ENCODE measurements at places on chromosomes 3 and 15.

GRCh38 chr3:133901847-133902246, 6.2 kb upstream of the RAB6B start:
- no peak for DNase-seq

DNA sequence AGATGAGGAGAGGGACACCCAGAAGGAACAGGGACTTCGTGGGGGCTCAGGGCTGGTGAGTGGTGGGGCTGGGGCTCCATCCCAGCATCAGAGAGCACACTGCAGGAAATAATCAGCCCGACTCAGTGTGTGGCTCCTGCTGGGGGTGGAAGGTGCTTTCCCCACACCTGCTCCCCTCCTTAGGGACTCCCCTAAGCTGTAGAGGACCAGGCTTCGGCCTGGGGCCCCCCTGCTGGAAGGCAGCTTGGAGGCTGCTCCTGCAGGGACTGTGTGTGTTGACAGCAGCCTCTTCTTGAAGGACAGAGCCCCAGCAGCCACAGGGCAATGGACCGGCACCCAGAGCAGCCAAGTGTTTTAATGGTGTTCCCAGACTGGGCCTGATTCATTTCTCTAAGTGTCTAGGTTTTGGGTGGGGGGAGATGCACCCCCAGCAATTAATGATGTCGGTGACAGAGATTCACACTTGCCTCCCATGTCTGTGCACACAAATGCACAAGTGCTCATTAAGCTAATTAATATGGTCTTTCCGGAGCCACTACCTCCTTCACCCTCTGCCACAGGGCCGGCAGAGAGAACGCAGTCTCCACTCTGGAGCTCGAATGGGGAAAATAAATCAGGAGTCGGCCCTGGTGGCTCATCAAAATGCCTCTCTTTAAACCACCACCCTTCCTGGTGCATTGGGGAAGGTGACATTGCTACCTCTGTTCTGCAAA, 16.9 kb upstream of the FGD5 start:
- DNase-seq, result no peak

GRCh38 chr15:94924057-94924456, 692.7 kb downstream of the MCTP2 start:
- DNase-seq, result no peak

- DNase-seq, result no peak
Measured at GRCh38 chr15:35166730-35167359, 81.8 kb upstream of the NANOGP8 start.

GRCh38 chr3:64093825-64094712, 70.8 kb upstream of the PSMD6 start:
- DNase-seq, result no peak

DNA sequence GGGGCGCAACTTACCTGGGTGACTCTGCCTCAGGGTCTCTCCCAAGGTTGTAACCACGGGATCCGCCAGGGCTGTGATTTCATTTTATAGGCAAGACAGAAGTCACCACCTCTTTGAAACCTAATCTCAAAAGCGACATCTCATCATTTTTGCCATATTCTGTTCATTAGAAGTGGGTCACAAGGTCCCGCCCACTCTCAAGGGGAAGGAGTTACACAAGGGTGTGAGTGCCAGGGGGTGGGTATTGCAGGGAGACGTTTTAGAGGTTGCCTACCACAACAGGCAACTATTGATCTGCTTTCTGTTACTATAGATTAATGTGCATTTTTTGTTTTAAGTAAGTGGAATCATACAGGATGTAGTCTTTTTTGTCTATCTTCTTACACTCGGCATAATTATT, 56.6 kb upstream of the ADPGK start:
- no peak for DNase-seq

GRCh38 chr15:40092256-40092978, 16.3 kb downstream of the BMF start:
- DNase-seq, result no peak

- no peak for DNase-seq
Measured at GRCh38 chr3:125186261-125186787, 26.2 kb downstream of the SLC12A8 start.

GRCh38 chr15:57589281-57589680, 2.4 kb upstream of the MYZAP start:
- no peak for DNase-seq

GRCh38 chr3:169879013-169879557, 9.3 kb upstream of the LRRC31 start:
- DNase-seq, result no peak

- no peak for DNase-seq
Measured at GRCh38 chr3:136994772-136995516, 37.2 kb downstream of the IL20RB start.

DNA sequence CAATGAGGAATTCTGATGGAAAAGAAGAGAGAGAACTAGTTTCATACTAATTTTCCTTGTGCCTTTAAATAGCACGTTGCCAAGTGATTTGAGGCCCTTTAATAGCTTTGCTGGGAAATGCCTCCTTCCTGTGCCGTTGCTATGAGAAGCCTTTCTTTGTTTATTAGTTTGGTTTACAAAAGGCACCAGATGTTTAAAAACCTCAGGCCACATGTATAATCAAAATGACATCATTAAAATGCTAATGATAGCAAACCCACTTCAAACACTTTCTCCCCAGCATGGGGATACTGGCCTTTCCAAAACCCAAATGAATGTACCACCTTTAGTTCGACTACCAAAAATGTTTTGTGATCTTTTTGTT, 50.0 kb upstream of the TBC1D23 start:
- no peak for DNase-seq

DNA sequence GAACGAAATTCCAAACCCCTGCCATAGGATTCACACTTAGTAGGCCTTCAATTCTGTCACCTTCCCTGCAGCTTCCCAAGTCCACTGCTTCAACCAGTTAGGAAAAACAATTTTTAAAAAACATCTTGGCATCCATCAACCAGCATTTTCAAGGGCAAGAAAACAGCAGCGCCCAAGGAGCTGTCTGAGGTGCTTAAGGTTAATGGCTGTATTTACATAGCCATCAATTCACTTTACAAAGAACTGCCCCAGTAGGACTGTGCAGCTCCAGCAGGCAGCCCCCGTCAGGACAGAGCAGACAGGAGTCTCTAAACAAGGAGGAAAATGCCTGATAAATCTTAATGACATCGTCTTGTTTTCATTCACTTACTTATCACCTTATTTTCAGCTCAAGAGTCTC, 13.3 kb downstream of the TAFA4 start:
- no peak for DNase-seq

DNA sequence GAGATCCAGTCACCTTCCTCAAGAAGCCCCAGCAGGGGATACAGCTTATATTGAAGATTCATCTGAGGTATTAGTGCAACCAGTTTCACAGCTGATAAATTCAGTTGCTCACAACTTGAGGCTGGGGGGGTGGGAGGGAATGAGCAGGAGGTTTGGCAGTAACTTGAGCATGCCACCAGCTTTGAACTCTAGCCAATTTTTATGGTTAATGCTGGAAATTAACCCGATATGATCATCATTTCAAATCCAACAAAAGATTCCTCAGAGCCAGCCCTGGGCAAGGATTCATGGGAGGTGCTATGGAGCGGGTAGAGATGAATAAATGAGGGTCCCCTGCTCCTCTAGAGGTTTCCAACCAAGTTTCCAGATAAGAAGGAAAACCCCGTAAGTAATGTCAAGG, 73.1 kb upstream of the HES1 start:
- DNase-seq, result no peak

DNA sequence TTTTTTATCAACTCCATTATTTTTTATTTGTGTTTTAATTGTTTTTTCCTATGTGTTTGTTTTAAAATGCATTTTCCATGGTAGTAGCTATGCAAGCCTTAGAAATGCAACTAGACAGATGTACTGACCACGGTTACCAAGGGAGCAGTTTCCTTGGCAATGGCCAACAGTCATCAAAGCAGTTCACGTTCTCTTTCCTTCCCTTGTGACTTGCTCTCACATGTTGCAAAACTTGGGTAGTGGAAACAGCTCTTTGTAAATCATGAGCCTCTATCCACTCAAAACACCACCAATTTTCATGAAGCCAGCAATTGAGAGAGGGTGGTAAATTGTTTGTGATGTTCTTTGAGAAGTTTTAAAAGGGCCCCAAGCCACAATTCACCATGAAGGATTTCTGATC, 499.4 kb upstream of the MDFIC2 start:
- DNase-seq, result no peak

- no peak for DNase-seq
Measured at GRCh38 chr15:87986776-87987175, 269.8 kb downstream of the NTRK3 start.

- DNase-seq, result no peak
Measured at GRCh38 chr15:66369773-66370651, 13.5 kb upstream of the TIPIN start.

- DNase-seq, result no peak
Measured at GRCh38 chr3:71591101-71591500, 7.6 kb upstream of the FOXP1 start.

DNA sequence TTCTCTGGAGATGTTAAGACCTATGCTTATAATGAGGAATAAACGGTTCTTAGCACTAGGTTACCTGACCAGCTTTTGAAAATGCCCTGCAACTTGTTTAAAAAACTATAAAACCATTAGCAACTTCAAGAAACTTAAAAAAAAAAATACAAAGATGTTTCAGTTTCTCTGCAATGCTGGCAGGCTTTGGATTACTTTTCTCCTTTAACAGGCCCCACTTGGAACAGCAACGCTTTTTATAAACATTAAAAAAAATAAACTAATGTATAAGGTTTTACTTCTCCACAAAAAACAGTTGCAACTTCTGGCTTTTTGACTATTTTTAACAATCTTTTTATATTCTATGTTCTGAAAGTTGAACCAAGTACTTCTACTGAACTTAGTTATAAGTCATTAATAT, 1006.7 kb downstream of the ROBO1 start:
- DNase-seq, result no peak

GRCh38 chr3:72009851-72010443, 225.0 kb upstream of the PROK2 start:
- DNase-seq, result no peak

DNA sequence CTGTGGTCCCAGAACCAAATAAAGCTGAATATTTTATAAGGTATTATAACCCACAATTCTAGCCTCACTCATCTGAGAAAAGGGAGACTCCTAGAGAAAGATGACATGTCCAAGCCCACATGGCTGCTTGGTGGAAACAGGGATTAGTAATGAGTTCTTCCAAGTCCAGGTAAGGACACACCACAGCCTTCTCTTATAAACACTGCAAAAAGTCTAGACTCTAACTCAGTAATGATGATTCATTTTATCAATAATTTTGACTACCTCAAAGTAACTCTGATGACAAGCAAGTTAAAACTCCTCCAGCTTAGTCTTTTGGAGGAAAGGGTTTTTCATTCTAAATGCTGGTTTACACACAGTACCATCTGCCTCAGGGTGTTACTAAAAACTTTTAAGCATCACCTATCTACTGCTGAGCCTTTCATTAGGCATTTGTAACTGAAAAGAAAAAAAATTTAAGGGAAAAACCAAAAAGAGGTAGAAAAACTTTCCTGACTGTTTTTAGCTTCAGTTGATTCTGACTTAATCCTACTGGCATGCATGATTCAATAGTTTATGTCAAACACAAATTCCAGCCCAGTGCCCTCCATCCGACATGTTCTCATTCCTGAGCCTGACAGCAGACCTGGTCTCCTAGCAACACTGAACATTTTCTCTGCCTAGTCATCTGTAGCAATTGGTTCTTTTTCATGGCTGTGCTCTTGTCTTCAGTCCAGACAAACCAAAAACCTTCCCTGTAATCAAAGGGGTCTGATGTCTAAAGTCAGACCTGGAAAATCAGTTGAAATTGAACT, 43.9 kb downstream of the P3H2 start:
- DNase-seq, result no peak

GRCh38 chr3:9739181-9739580, 7.6 kb downstream of the BRPF1 start:
- DNase-seq, result no peak

DNA sequence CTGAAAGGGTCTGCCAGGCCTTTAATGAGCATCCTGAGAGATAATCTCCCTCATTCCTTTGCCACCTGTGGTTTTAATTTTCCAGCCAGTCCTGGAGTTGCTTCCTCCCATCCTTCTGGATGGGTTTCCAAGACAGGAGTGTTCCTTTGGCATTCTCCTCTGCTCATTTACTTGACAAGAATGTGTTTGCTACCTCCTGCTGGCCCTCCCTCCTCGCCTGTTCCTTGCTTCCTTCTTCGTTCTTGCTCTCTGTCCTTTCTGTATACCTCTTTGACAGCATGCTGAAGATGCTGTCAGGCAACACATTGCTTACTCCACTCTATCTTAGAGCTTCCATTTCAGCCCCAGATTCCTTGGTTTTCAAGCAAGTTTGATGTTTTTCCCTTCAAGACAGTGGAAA, 46.0 kb downstream of the ERC2 start:
- no peak for DNase-seq

- no peak for DNase-seq
Measured at GRCh38 chr3:107032111-107032510, 345.1 kb upstream of the CCDC54 start.

GRCh38 chr3:113287803-113288648, 76.7 kb downstream of the BOC start:
- DNase-seq, result no peak

DNA sequence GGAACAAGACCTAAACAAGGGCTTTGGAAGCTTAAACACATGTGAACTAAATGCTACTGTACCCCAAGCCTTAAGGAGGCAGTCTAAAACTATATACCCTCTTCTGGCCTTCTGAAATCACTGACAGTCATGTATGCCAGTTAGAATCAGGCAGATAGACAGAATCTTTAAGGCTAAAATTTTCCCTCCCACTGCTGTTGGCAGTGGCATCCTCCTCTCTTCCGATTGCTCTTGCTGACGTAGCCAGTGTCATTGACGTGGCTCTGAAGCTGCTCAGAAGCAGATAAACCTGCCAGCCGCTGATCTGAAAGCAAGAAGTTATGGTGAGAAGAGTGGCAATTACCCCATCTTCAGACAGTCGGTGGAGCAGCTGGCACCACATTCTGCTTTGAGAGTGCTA, 3.3 kb downstream of the RYR3 start:
- DNase-seq, result no peak

GRCh38 chr3:36911990-36912804, 32.7 kb downstream of the TRANK1 start:
- no peak for DNase-seq

Data from stimulated activated CD8-positive, alpha-beta memory T cell treated with anti-CD3 and anti-CD28 coated beads, Interleukin-2, amount 100 ng/mL, for 1 hour (primary cell).